ENCODE measurements at places on chromosomes 5 and 9.

- DNase-seq: no peak
Measured at GRCh38 chr9:72618811-72619210, 97.4 kb downstream of the TMC1 start.

- no peak for DNase-seq
Measured at GRCh38 chr9:27086818-27087680, 22.0 kb upstream of the TEK start.

- no peak for DNase-seq
Measured at GRCh38 chr5:78841767-78842166, 143.3 kb downstream of the ARSB start.

GRCh38 chr5:152306386-152306785, 98.7 kb downstream of the NMUR2 start:
- DNase-seq: no peak

GRCh38 chr5:151222790-151223446, 974 bp downstream of the CCDC69 start:
- peak; percentile 38 for DNase-seq

GRCh38 chr5:3002230-3002629, 250.8 kb upstream of the IRX2 start:
- DNase-seq: no peak

- DNase-seq: no peak
Measured at GRCh38 chr9:19992556-19992955, 203.7 kb upstream of the SLC24A2 start.

DNA sequence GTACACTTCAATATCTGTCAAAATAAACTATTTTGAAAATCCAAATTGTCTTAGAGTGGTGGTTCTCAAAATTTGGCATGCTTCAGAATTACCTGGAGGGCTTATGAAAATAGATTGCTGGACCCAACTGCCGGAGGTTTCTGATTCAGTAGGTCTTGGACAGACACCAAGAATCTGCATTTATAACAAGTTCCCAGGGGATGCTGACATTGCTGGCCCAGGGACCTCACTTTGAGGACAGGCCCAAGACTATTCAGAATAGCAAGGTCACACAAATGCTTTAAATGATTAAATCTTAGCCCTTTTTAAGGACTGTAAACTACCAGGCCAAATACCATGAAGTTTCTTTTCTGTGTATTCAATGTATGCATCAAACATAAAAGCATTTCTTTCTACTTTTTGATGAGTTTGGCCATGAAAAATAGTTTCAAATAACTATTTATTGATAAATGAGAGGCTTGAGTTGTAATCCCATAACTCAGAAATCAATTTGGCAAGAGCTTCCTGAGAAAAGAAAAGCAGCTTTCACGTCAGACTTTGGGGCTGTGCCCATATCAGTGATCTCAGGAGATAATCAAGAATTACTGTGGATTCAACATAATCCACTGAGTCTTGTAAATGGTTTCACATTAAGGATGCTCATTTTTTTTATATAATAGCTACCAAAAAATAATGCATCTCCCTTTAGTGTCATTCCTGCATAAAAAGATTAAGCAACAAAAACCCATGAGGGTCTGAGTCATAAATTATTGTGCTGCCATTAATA, 191.4 kb downstream of the FRMD3 start:
- no peak for DNase-seq

DNA sequence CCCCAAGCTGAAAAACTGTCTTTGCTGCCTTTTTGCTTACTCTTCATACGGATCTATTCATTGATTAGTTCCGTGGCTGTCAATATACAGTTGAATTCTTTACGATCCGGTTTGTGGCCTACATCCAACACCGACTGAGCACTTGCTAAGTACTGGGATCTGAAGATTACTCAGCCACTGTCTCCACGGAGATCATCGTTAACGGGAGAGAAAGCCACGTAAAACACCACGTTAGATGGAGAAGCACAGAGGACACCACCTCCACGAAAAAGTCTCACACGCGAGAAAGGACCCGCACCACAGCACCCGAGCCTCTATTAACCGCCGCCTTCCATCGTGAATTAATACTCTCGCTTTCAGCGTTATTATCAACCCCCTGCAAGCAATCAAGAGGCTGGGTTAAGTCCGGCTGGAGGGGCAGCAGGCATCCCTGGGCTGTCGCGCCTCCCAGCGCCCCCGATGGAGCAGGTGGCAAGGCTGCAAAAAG, 650 bp downstream of the ELP1 start:
- DNase-seq: no peak

- DNase-seq: no peak
Measured at GRCh38 chr9:19026375-19026774, 6.6 kb downstream of the SAXO1 start.

DNA sequence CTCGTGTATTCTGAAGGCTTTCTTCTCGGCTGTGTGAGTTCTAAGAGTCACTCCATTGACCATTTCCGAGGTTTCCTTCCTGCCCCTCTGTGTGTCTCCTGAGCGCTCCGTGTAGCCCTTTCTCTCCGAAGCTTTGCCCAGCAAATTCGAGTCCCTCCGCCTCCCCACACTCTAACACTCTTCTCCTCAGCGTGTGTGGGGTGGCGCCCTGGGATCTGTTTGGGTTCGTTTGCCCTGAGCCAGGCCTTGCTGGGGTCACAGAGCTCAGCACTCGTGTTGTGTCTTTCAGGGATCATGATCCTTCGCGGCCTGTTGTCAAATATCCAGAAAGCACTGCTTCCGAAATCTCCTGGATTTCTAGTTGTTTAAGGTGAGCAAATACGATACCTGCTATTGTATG, 5.6 kb upstream of the PAEP start:
- DNase-seq: no peak

DNA sequence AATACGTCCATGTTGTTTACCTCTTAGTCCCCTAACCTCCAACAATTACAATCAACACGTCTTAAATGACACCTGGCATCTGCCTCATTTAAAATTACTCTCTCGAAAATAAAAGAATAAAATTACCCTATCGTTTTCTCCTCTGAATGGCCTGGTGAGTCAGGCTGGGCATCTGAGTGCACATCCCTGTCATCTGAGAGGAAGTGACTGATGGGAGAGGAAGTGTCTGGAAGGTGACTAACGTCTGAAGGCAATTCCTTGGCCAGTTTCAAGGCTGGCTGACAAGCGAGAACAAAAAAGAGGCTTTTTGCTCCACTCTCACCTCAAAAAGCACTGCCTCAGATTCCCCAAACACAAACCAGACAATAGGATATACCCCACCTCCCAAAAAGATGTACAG, 57.7 kb downstream of the MAPKAP1 start:
- no peak for DNase-seq

DNA sequence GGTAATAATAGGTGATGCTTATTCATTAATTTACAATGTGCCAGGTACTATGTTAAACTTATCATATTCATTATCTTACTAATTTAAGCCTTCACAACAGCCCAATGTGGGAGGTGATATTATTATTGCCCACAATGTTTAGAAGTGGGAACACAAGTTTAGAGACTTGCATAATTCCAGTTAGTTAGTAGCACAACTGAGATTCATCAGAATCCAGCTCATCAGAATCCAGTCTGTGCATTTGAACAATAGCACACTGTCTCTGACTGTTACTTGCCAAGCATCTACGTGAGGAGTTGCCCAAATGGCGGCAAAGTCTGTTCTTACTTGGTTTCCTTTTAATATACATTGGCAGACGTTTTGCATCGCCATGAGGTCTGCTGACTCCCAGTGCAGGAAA, 110.9 kb upstream of the BASP1 start:
- no peak for DNase-seq

DNA sequence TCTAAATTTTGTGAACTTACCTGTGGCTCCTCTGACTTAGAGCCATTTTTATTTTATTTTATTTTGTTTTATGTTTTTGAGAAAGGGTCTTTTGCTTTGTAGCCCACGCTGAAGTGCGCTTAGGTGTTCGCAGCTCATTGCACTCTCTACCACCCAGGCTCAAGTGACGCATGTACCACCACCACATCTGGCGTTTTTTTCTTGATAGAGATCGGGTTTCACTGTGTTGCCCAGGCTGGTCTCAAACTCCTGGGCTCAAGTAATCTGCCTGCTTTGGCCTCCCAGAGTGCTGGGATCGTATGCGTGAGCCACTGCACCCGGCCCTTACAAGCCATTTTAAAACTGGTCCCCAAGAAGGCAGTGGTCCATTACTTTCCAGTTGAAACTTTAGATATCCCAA, 18.5 kb downstream of the MATR3 start:
- no peak for DNase-seq
